T-cell (primary cell): ENCODE measurements at places on chromosomes 12 and 14.

DNA sequence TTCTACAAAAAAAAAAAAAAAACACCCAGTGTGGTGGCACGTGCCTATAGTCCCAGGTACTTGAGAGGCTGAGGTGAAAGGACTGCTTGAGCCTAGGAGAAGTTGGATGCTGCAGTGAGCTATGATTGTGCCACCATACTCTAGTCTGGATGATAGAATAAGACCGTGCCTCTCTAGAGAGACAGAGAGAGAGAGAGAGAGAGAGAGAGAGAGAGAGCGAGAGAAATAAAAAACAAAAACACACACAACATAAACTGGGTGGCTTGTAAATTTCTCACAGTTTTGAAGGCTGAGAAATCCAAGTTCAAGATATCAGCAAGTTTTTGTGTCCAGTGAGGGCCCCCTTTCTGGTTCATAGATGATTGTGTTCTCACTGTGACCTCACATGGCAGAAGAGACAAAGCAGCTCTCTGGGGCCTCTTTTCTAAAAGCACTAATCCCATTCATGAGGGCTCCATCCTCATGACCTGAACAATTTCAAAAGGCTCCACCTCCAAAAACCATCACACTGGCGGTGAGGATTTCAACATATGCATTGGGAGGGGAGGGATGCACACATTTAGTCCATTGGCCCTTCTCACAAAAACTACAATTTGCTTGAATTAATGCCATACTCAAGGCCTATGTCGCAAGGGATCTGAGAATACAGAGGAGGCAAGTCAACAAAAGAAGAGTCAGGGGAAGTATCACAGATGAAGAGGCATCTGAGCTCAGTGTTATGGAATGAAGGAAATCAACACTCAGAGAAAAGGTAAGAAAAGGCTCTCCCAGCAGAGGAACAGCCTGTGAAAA lies 94.9 kb downstream of the PPM1H start:
- H3K4me3 ChIP-seq: no peak overlapping the region
- no peaks in the 10 kb centered on the region for H3K27me3 ChIP-seq
- H3K27ac ChIP-seq: no peak overlapping the region
- DNase-seq: no peak
- no peaks in the 10 kb centered on the region for H3K4me1 ChIP-seq

- peaks cover 5% of the 10 kb centered on the region for H3K27me3 ChIP-seq
- H3K4me3 ChIP-seq: no peak overlapping the region
- H3K27ac ChIP-seq: no peak overlapping the region
- no peaks in the 10 kb centered on the region for H3K4me1 ChIP-seq
- no peaks in the 10 kb centered on the region for H3K36me3 ChIP-seq
Observed at GRCh38 chr14:60195179-60195810, 30.1 kb upstream of the DHRS7 start.

GRCh38 chr12:53601296-53601847 lies 24.8 kb downstream of the ATF7 start:
- no peak for DNase-seq
- H3K27ac ChIP-seq: no peak overlapping the region
- H3K4me3 ChIP-seq: no peak overlapping the region
- no peaks in the 10 kb centered on the region for H3K36me3 ChIP-seq

DNA sequence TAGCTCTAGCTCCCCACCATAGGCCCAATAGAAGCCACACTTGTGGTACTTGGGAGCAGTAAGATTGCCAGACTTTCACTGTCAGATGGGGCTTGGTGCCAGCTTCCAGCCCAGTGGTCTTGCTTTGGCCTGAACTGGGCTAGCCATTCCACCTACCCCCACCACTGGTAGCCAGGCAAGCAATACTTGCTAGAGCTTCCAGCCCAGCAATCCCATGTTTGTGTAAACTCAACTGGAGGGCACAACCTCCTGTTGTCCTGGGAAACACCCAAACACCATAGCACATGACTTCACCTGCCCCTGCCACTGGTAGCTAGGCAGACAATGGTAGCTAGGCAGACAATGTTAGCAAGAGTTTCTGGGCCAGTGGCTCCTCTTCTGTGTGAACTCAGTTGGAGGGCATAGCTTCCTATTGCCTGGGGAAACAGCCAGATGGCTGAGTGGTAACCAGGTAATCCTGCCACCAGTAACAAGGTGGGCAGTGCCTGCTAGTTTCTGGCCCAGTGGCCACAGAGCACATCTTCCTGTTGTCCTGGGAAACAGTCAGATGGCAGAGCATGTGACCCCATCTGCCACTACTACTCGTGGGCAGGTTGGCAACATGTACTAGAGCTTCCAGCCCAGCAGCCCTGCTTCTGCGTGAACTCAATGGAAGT lies 5.6 kb upstream of the OR6C76 start:
- H3K27me3 ChIP-seq: peaks cover 10% of the 10 kb centered on the region
- H3K4me1 ChIP-seq: no peaks in the 10 kb centered on the region
- H3K4me3 ChIP-seq: no peak overlapping the region
- no peak for DNase-seq
